NCI-H226 (cell line): ENCODE measurements at places on chromosomes 16 and 17.

DNA sequence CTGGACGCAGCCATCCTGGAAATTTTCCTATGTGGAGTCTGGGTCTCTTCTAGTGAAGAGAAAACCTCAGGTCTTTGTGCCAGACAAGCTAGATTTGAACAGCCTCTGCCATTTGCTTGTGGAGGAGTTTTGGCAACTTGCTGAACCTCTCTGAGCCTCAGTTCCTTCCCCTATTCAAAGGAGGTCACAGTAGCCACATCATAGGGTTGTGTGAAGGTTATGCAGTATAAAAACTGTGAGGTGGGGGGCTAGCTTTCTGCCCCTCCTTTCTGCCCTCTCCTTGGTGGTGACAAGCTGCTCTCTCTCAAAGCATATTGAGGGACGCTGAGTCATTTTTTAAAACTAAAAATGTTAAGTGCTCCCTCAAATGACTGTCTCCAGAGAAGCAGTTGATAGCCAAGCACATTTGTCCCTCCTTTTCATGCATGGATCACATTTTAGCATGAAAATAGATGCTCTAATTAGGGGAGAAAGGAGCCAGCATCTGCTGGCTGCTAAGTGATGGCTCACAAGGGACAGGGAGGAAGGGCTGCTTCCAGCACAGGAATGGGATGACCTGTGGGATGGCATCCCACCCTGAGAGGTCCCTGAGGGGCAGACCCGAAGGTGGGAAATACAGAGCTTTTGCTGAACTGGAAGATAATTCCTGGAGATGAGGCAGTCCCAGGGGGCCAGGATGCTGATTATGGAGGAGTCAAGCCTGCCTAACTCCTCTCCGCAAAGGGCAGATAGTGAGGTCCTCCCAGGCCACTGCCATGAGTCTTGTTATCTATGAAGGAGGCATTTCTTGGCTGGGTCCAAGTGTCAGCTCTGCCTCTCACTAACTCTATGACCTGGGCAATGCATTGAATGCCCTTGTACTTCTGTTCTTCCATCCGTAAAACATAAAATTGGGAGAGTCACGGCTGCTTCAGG lies 218.8 kb downstream of the RAB11FIP4 start:
- DNase-seq, result no peak

DNA sequence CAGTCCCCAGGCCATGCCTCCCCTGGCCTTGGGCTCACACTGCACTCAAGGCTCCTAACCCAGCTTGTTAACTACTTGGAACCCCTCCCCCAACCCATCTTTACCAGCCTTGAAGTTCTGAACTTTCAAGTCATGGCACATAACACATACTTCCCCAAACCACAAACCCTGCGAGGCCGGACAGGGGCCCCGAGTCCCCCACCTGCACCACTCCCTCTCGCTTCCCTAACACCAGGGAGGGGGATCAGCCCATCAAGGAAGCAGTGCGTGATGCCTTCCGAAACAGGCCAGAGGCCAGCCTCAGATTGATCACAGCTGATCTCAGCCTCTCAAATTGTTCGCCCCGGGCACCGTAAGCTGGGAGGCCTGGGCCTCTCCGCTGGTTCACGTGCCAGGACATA lies 3.0 kb upstream of the NLRC3 start:
- no peak for DNase-seq

- DNase-seq, result no peak
Measured at GRCh38 chr16:76777721-76778465, 413.1 kb upstream of the MON1B start.

- DNase-seq, result no peak
Measured at GRCh38 chr16:12903407-12904328, 2.3 kb downstream of the SHISA9 start.

DNA sequence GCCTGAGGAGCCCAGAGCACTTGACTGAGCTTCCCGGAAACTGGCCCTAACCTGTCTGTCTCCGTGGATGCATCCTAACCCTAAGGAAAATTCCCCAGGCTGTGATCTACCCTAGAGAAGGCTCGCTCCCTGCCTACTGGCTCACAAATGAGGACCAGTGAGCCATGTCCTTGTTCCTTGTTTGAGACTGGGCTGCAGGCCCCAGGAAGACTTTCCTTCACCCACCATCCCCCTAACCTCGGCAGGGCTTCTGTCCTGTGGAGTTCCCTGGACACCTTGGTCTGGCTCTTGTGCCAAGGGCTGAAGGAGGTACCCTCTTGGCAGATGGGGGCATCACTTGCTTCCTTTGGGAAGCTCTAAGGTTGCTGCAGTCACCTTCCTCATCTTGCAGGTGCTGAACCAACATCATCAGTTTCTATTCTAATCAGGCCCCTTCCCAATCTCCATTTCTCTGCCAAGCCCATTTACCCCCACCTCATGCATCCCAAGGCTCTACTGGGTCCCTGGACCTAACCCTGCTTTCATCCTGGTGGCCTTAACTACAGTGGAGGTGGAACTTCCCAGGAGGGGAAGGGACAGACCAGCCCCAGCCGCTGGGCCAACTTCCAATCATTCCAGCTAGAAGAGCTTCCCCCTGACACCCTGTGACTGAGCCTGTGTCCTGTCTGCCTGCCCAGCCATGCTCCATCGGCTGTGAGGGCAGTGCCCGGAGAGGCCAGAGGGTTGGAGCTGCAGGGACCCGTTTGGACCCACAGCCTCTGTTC lies 12.4 kb downstream of the RNF40 start:
- DNase-seq, result no peak

- no peak for DNase-seq
Measured at GRCh38 chr16:49652456-49653172, 203.3 kb downstream of the ZNF423 start.

DNA sequence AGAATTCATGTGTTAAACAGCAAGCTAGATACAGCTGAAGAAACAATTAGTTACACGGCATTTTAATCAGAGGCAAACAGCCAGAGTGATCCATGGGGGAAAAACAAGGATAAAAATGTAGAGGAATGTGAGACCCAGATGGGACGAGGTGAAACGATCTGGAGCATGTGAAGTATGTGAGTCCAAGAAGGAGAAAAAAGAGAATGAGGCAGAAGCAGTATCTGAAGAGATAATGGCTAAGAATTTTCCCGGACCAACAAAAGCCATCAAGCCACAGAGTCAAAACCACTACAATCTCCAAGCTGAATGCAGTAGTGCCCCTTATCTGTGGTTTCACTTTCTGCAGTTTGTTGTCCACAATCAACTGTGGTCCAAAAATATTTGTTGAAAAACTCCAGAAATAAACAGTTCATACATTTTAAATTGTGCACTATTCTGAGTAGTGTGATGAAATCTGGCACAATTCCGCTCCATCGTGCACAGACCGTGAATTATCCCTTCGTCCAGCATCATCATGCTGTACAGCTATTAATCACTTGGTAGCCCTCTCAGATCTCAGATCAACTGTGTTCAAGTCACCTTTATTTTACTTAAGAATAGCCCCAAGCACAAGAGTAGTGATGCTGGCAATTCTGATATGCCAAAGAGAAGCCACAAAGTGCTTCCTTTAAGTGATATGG lies 18.8 kb downstream of the MYH10 start:
- DNase-seq, result no peak

DNA sequence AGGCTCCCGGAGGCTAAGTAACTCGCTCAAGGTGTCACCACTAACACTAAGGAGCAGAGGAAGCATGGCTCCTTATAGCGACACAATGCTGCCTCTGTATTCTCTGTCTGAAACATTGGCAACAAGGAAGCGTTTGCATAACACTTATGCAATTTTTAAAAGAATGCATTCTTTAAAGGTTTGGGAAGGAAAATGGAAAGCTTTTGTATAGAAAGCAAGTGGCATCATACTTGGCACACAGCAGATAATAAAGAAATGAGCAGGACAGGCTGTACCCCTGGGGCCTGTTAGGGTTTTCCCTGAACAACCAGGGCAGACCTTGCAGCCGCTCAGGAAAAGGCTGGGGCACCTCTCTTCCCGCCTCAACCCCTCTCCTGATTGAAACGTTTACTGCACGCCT lies 36.9 kb downstream of the PPL start:
- DNase-seq, result no peak
